ENCODE measurements at places on chromosomes 16 and 17.

DNA sequence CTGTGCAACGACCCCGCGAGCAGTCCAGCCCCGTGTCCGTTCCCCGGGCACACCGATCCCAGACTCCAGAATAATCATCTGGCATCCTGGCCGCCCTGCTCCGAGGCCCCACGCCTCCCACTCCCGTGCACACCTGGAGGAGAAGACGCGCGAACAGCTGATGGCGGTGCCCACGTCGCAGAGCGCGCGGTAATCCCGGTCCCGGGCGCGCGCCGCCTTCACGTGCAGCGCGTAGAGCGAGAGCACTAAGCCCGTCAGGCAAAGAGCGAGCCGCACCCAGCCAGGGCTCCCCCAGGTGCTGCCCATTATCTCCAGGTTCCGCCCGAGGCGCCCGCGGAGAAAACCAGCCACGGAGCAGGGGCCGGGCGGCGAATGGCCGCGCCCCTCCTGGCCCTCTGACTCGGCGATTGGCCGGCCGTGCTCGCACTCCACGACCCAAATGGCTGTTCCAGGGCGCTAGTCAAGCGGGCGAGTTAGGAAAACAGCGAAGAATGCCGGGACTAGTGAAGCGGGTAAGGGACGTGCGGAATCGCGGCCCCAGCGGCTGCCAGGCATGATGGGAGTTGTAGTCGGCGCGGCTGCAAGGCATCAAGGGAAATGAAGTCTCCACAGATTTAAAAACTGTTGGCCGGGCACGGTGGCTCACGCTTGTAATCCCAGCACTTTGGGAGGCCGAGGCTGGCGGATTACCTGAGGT, at the start of gene VKORC1:
Gene VKORC1, minus strand, starts transcription at position 374 of the 697 bp plus-strand sequence. Its CDS starts 68 bp downstream, at position 306.
- DNase-seq = no peak

GRCh38 chr16:28100810-28101532, 37.5 kb upstream of the GSG1L start:
- DNase-seq = no peak

- no peak for DNase-seq
Observed at GRCh38 chr16:19715566-19715965, 2.5 kb downstream of the KNOP1 start.

DNA sequence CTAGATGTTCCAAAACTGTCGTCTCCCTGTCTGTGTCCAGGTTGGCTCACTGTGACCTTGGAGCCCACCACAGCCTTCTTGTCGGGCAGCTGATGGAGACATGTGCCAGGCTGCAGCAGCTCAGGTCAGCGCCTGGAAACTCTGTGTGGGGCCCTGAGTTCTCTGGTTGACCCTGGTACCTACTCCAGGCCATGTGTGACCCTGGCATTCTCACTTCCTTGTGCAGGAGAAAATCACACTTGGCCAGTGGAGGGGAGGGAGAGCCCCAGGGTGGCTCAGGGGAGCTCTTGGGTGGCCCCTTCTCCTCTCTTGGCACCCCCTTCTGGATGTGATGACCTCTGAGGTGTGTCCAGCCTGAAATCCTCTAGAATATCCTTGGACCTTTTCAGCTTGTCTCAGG, 25.0 kb upstream of the CPNE2 start:
- no peak for DNase-seq

DNA sequence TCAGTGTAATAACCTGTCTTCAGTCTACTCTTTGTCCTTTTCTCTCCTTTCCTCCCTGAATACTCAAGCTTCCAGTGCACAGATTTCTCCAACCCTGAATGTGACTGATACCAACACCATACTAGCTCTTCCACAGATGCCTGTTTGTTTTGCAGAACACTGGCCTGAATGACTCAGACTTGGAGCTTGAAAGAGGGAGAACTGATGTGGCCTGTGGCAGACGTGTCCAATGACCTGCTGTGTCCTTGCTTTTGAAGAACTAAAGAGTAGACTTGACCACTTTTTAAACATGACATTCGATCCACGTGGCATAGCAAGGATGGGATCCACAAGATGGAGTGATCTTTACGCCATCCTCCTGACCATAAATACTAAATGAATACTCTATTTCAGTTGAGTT, 361.0 kb downstream of the WWOX start:
- no peak for DNase-seq

DNA sequence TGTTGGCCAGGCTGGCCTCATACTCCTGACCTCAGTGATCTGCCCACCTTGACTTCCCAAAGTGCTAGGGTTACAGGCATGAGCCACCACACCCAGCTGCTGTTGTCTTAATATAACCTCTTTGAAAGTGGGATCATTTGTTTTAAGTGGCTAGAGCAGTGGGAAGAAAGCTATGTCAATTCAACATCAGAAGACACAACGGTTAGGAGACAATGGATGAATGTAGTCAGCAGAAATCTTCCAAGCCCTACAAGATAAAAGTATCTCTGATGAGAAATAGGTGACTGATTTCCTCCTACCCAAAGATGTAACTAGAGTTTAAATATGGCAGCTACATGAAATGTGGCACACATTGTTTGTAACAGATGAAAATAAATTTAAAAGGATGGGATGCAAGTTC, 20.0 kb upstream of the TRIM25 start:
- DNase-seq = no peak

GRCh38 chr16:72369274-72369673, 197.3 kb upstream of the PMFBP1 start:
- no peak for DNase-seq
